Type B pancreatic cell (in vitro differentiated cells): ENCODE measurements at places on chromosomes 7 and 10. TPM values are rescaled to one million over a fixed set of nuclear protein-coding genes. Genes with fewer than 3 reads are reported as not detected.
A peak's percentile ranks its signal among the peaks of the same experiment; 100 is the strongest.

The GHITM gene
- total RNA-seq: 114 and 135 TPM in 2 replicates

The SLC29A4 gene
- 76.1 and 79.6 TPM in 2 replicates for total RNA-seq

The POU6F2 gene
- 1.4 and 2.0 TPM in 2 replicates for total RNA-seq

The SERPINE1 gene
- total RNA-seq: 0.14 and 1.5 TPM in 2 replicates

The TRIM56 gene
- total RNA-seq: 22.2 and 40.1 TPM in 2 replicates

The PNLIPRP3 gene
- total RNA-seq: not detected in 2 replicates

The SORCS1 gene
- 5.4 and 6.4 TPM in 2 replicates for total RNA-seq

The FAM25C gene
- not detected in 2 replicates for total RNA-seq

The OR9A2 gene
- total RNA-seq: not detected in 2 replicates

GRCh38 chr10:58647376-58648112 lies 134.9 kb downstream of the BICC1 start:
- H3K27ac ChIP-seq: no peak overlapping the region
- H3K4me3 ChIP-seq: no peak overlapping the region
- DNase-seq: no peak
- no peaks in the 10 kb centered on the region for H3K36me3 ChIP-seq

DNA sequence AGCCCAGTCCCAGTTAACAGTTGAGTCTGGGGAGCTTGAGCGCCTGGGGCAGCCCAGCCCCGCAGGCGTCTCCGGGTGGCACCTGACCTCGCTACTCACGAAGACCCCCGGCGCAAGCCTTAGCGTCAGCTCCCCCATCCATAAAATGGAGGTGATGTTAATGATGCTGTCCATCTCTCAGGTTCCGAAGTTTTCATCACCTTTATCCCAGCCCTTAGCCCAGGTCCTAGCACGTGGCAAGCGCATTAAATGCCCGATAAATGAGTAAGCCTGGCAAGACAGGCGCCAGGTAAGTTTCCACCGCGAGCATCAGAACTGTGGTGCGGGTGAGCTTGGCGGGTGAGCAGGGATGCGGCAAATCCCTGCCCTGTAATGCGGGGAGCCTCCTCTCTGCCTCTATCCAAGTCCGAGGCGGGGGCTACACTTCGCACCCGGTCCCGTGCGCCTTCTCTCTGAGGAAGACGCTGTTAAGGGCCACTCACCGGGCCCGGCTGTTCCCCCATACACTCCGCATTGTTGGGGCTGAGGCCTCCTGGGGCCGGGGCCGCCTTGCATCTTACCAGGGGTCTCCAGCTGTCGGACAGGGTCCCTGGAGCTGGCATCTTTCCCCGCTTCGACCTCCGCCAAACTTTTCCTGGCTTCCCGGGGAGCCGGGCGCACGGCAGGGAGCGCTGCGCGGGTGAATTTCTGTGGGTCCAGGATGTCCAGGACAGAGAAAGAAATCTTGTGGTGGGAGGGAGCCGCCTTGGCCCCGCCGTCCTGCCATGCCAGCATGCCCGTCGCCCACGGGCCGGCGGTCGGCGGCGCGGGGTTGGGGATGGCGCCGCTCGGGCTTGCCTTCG lies 444 bp downstream of the NKX1-2 start:
- H3K36me3 ChIP-seq: no peaks in the 10 kb centered on the region
- no peak overlapping the region for H3K27ac ChIP-seq
- peaks cover 18% of the 10 kb centered on the region for H3K4me1 ChIP-seq
- peaks cover 95% of the 10 kb centered on the region for H3K27me3 ChIP-seq
- no peak for DNase-seq

- H3K27ac ChIP-seq: no peak overlapping the region
- H3K4me3 ChIP-seq: no peak overlapping the region
- H3K4me1 ChIP-seq: no peaks in the 10 kb centered on the region
- peaks cover 33% of the 10 kb centered on the region for H3K27me3 ChIP-seq
Measured at GRCh38 chr10:47278720-47279119, 21.3 kb upstream of the GDF10 start.

DNA sequence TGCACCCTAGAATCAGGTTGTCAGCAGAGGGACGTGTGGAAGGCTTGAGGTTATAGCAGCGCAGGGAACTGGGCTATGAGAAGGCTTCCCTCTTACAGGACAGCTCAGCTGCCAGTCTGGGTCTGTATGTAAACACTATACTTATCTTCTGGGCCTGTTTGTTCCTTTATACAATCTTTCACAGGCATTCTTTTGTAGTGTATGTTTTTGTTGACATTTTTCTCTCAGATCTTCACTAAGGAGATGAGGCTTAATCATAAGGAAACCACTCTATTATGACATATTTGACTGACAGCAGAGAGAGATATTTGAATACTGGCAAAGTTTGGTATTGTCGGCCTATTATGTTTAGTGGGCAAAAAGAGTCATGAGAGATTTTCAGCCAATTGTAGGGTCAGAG lies 929 bp downstream of the GBF1 start:
- peaks cover 7% of the 10 kb centered on the region for H3K36me3 ChIP-seq
- DNase-seq: no peak
- peaks cover 21% of the 10 kb centered on the region for H3K27me3 ChIP-seq
- H3K4me3 ChIP-seq: peak overlapping the region; percentile 99
- H3K4me1 ChIP-seq: peaks cover 27% of the 10 kb centered on the region

DNA sequence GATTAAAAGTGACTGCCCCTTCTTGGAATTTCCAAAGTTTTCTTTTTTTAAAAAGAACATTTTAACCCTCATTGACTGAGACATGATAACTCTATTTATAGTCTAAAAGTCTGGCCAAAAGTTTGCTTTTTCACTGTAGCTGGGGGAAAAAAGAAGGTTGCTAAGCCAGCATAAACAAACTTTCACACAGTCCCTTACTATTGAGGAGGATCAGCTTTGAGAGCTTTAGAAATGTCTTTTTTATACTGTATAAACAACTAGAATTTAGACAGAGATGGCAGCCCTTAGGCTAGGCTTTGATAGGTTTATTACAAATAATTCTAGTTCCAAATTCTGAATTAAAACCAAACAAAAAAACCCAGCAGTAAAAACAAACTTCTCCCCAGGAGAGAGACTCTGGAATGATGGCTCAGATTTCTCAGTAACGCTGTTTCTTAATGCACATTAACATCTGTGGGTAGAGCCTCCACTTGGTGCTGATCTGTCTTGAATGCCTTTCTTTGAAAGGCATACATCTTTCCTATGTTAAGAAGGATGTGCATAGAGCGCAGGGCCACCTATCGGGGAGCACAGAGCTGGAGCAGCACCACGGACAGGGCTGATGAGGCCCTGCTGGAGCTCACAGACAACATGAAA lies 100.9 kb upstream of the PDLIM1 start:
- no peak overlapping the region for H3K27ac ChIP-seq
- no peak for DNase-seq
- no peaks in the 10 kb centered on the region for H3K36me3 ChIP-seq
- no peak overlapping the region for H3K4me3 ChIP-seq

GRCh38 chr10:104831272-104831671 lies 190.2 kb downstream of the SORCS3 start:
- no peak overlapping the region for H3K27ac ChIP-seq
- H3K4me1 ChIP-seq: peaks cover 4% of the 10 kb centered on the region
- H3K27me3 ChIP-seq: peaks cover 21% of the 10 kb centered on the region
- no peaks in the 10 kb centered on the region for H3K36me3 ChIP-seq
- no peak for DNase-seq

DNA sequence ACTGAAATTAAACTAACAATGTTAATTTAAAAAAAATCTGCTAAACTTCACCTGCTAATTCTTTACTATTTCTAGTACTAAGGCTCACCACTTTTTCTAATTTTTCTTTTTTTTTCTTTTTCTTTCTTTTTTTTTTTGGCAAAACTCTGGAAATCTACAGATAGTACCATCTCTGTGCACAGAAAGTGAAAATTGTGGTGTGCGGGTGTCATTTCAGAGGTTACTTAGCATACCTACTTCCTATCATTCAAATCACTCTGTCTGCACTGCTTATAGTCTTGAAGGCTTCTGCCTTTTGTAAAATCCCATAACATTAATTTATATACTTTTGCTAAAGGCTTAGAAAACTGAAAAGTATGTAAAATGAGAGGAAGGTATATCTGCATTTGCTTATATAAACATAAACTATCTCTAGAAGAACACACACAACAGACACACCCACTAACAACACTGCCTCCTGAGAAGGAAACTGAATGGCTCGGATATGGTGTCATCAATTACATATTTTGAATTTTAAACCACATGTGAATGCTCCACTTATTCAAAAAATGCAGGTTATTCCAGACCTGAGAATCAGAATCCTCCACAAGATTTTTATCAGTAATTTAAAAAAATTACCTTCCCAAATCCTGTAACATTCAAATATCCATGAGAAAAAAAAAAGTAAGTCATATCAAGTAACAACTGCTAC lies 229.5 kb downstream of the PARD3 start:
- H3K27ac ChIP-seq: peak overlapping the region; percentile 44
- H3K4me3 ChIP-seq: no peak overlapping the region
- peaks cover 45% of the 10 kb centered on the region for H3K4me1 ChIP-seq
- no peak for DNase-seq
- peaks cover 10% of the 10 kb centered on the region for H3K36me3 ChIP-seq

GRCh38 chr10:33498391-33498891 lies 164.0 kb upstream of the NRP1 start:
- no peak overlapping the region for H3K27ac ChIP-seq
- H3K4me3 ChIP-seq: no peak overlapping the region
- H3K27me3 ChIP-seq: peaks cover 15% of the 10 kb centered on the region
- no peak for DNase-seq
- peaks cover 8% of the 10 kb centered on the region for H3K36me3 ChIP-seq
- H3K4me1 ChIP-seq: peaks cover 24% of the 10 kb centered on the region

DNA sequence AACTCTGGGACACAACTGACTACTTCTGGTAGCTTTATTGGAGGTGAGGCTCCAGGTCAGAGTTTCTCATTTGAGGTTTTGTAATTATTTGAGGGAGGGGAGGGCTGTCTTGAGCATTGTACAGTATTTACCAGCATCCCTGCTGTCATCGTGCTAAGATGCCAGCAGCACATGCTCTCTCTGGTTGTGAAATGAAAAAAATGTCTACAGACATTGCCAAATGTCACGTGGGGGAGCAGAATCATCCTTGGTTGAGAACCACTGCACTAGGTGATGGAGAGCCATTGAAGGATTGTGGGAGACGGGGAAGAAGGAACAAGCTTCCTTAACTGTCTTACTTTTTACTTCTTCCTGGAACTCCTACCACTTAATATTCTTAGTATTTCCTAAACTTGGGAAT lies 5.0 kb downstream of the SEPTIN7 start:
- H3K27me3 ChIP-seq: no peaks in the 10 kb centered on the region
- no peak overlapping the region for H3K4me3 ChIP-seq
- no peak overlapping the region for H3K27ac ChIP-seq

DNA sequence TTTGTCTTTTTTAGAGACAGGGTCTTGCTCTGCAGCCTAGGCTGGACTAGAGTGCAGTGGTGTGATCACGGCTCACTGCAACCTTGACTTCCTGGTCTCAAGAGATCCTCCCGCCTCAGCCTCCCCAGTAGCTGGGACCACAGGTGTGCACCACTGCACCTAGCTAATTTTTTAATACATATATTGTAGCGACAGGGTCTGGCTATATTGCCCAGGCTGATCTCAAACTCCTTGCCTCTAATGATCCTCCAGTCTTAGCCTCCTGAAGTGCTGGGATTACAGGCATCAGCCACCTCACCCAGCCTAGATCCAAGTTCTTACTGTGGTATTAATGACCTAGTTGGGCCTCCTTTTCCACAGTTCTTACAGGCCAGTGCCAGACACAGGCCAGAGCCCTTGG lies 11.7 kb upstream of the SERPINE1 start:
- no peak overlapping the region for H3K4me3 ChIP-seq
- peaks cover 2% of the 10 kb centered on the region for H3K27me3 ChIP-seq
- H3K27ac ChIP-seq: no peak overlapping the region
- no peak for DNase-seq
- H3K36me3 ChIP-seq: no peaks in the 10 kb centered on the region
- peaks cover 5% of the 10 kb centered on the region for H3K4me1 ChIP-seq

DNA sequence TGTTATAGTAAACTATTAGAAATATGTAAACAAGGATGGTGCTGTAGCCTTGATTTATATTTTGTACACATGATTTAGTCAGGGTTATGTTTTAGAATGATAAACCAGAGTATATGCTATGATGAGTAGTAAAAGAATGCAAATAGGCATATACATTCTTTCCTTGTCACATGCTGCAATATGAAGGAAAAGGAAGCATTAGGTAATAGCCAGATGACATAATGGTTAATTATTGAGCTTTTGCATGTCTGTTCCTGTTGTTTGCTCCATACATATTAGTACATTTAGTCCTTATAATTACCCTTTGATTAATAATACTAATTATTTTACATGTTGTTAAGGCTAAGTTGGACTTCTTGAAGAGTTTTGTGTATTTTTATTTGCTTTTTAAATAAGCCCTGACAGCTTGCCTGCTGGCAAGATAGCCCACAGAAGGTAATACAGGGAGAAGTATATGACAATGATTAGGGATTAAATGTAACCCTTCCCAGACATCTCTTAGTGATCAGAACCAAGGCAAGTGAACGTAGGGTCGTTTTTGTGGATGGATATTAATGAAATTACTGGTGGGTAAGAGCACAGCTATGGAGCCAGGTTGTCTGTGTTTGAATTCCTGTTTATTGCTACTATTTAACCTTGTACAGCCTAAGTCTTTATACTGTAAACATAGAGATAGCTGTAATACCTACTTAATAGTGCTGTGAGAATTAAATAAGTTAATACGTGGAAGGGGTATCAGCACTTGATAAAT lies 68.4 kb downstream of the PHTF2 start:
- DNase-seq: no peak
- no peaks in the 10 kb centered on the region for H3K27me3 ChIP-seq
- H3K4me1 ChIP-seq: peaks cover 14% of the 10 kb centered on the region
- H3K4me3 ChIP-seq: no peak overlapping the region
- peak overlapping the region; percentile 45 for H3K27ac ChIP-seq
- peaks cover 4% of the 10 kb centered on the region for H3K36me3 ChIP-seq

DNA sequence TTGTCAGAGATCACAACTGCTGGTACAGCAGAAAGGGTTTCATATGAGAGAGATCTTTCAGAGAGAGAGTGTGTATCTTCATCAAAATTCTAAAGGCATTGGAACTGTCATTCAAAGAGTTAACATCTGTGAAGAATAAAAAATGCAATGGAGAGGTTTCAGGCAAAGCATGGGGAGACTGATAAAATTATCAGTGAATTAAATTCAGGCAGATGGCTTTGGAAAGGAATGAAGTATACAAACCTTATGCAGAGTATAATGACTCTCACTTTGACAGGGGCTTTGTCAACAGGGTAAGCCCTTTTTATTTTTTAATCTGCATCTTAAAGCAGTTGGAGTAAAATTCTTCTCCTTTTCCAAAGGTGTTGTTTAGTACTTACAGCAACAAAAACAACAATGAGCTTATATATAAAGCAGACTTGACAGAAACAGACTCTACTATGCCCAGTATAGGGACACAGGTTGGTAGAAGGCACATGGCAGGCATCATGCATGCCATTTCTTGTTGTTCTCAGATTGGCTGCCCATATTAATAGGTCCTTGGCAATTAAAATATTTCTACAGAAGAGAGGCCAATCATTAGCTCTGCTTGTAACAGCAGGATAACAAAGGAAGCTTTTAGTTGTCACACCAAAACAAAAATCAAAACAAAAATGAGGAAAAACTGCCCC lies 54.9 kb upstream of the NXPH1 start:
- no peak overlapping the region for H3K4me3 ChIP-seq
- H3K27ac ChIP-seq: no peak overlapping the region
